ENCODE measurements at places on chromosomes 4 and X. TPM values are rescaled to one million over a fixed set of nuclear protein-coding genes. Genes with fewer than 3 reads are reported as not detected.

The NPY2R gene
- total RNA-seq = not detected

The CLTRN gene
- total RNA-seq = 0.29 TPM

The PKD2 gene
- total RNA-seq = 56.4 TPM

The CSAG2 gene
- not detected for total RNA-seq

The IL2 gene
- total RNA-seq = not detected

The MXRA5 gene
- total RNA-seq = 26.8 TPM

The SHISA3 gene
- total RNA-seq = 0.17 TPM

All from smooth muscle cell of trachea (primary cell).